Stimulated activated CD8-positive, alpha-beta memory T cell treated with anti-CD3 and anti-CD28 coated beads, Interleukin-7, amount 100 ng/mL, for 1 hour (primary cell): ENCODE measurements at places on chromosomes 3 and 15.

DNA sequence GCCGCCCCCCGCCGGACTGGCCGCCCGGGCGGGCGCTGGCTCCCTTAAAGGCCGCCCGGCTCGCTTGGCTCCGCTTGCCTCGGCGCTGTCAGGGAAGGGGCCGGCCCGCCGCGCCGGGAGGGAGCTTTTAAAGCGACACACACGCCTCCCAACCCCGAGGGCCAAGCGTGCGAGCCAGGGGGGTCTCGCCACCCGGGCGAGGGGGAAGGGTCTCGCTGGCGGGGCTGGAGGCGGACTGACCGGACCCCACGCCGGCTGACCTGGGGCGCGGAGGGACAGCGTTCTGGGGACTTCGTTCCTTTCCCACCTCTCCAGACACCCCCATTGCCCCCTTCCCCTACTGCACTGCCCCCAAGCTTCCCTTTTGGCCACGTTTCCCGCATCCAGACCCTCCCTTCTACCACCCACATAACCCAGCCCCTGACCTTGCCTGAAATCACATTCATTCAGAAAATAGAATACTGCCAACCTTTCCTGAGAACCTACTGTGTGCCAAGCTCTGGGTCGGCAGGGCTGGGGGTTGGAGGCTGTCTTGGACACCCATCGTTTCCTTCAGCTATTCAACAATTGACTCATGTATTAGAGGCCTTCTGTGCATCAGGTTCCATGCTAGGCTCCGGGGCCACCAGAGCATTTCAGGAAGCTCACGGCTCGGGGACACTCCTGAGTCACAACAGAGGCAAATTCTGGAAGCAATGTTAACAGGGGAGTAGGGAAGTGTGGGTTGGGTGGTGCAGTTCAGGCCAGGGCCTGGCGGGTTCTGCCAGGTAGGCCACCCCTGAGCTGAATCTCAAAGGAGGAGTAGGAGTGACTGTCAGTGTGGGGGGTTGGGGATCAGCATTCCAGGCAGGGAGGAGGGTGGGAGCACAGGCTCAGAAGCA lies at the start of gene INSYN1:
TSS of gene INSYN1 (minus strand) at position 102 of the 881 bp plus-strand sequence. CDS start 2,221 bp downstream, outside the sequence.
- DNase-seq, result no peak

- DNase-seq, result no peak
Measured at GRCh38 chr15:71273731-71274447, 158.6 kb downstream of the THSD4 start.

DNA sequence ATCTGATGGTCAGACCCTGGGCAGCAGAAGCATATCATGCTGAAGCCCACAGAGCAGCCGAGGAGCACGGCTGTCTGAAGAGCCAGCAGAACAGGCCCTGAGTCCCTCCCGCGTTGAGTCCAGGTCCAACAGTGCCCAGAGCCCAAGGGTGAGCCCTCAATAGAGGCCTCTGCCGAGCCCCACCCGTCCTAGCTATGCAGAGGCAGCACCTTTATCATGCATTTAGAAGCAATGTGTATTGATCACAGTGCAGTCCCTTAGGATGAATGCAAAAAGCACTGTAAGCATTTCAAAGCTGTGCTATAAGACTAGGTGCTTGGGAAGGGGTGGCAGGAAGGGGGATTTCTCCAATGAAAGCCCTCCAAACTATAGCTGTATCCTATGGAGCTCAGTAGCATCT lies 208.5 kb downstream of the GABRB3 start:
- no peak for DNase-seq

DNA sequence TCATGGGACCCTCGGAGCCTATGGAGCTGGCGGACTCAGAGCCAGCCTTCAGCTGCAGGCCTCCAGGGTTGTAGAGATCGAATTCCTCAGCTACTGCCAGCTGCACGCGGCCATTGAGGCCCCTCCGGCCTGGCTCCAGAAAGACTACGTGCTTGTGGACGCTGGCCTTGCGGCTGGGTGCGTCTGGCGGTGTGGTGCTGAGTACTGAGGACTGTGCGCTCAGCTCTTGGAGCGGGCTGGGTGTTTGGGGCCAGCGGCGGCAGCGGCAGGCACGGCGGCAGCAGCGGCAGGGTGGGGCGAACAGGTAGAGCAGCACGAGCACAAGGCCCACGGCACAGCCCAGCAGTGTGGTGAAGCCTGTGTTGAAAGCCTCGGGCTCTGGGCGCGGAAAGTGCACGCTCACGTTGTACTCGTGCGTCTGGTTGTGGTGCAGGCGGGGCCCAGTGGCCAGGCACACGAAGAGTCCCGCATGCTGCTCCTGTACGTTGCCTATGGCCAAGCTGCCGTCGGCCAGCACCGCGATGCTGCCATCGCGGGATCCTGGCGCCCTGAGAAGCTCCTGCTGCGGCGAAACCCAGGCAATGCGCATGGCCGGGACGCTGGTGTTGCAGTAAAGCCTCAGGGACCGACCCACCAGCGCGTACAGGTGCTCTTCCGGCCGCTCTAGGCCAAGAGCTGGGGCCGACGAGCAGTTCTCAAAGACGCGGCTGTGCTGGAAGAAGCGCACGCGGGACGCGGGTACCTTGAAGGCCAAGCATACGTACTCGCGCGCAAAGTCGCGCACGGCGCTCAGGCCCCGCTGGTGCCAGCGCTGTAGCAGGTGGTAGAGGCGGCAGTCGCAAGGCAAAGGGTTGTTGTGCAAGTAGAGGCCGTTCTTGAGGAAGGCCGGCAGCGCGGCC lies 1.3 kb downstream of the AMIGO3 start:
- no peak for DNase-seq

DNA sequence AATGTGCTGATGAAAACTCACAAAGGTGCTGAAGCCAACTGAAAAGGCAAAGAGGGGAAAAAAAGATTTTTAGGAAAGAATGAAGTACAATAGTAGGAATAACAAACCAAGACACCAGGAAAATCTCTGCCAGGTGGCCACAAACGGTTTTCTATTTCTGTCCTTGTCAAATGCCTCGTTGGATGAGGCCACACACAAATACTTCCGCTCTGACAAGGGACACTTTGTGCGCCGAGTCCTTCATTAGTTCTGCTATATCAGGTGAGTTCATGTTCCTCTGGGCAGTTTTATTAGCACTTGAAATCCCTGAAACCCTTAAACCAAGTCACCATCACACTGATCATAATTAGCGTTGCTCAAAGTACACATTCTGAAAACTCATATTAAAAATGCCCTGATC lies 373.1 kb downstream of the VPS13C start:
- no peak for DNase-seq

- DNase-seq, result no peak
Measured at GRCh38 chr15:41975669-41976068, 3.3 kb upstream of the EHD4 start.

- no peak for DNase-seq
Measured at GRCh38 chr3:112456147-112456546, 43.1 kb downstream of the BTLA start.

GRCh38 chr3:160127308-160127707 lies 97.9 kb upstream of the C3orf80 start:
- DNase-seq, result no peak

DNA sequence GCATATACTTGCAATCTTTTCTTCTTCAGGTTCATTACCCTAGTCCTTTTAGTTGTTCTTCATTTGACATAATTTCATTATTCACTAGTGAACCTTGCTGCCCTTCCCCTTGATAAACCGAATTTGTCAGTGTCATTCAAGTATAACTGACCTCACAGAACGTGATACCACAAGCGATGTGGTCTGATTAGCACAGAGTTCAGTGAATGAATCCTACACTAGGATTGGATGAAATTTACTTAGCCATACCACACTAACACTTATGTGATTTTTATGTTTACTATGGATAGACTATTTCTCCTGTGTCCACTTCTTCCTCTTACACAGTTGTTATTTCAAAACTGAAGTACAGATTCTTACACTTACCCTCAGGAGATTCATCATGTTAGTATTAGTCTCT lies 27.2 kb downstream of the CD86 start:
- DNase-seq, result no peak

DNA sequence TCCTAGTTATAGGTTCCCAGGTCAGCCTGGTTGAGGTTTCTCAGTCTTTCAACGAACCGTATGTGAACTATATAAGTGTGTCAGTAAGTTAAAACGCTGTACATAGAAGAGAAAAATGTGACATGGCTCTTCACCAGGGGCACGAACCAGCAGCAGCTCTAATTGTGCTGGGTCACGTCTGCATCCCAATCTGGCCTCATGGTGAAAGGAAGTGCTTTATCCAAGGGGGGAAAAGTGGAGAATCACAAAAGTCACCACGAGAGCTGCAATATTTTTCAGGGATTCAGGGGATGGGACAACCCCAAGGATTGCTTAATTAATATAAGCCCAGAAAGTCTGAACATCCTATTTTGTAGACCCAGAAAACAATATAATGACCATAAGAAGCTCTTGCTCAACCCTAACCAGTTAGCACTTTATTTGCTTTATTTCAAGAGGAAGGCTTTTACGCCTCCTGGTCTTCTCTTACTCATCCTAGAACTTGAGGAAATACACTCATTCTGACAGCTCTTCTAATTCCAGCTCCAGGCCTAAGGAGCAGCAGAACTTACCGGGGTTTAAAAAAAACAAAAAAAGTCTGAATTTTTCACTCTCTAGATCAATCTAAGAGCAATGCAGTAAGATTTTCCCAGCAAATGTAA lies 16.5 kb downstream of the ANXA2 start:
- DNase-seq, result no peak

- DNase-seq, result no peak
Measured at GRCh38 chr3:127296166-127296565, 8.3 kb upstream of the PRR20G start.

- no peak for DNase-seq
Measured at GRCh38 chr3:129318921-129319320, 40.3 kb downstream of the HMCES start.

DNA sequence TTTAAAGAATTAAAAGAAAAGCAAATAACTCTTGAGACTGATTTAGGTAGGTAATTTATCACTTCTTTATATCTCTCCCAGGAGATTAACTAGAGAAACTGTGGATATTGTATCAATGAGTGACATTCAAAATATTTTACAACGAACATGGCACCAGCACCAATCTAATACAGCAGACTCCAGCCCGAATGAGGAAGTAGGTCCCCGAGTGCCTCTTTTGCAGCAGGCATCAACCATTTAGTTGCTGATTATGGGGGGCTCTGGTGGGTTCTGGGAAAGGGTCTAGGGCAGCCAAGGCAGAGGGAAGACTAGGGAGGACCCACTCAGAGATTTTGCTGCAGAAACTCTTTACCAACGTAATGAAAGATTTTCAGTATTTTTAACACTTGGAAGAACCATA lies 31.7 kb upstream of the TTC14 start:
- DNase-seq, result no peak

GRCh38 chr15:90869601-90870353 lies 1.4 kb downstream of the FURIN start:
- DNase-seq, result no peak

- no peak for DNase-seq
Measured at GRCh38 chr15:40163657-40164416, 3.0 kb downstream of the BUB1B start.

DNA sequence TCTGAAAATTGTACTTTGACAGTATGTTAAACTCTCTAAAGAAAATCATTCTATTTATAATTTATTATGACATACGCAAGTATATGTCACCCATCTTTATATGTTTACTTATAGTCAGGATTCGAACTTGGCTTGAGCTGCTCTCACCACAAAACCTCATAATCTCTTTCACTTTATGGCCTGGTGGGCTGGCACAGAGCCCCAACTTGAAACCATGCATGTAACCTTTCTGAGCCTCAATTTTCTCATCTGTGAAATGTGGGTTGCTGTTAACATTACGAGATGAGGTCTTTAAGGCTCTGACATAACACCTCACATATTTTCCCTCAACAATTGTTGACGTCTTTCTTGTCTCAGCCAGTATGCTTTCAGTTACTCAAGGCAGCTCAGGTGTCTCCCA lies 69.4 kb upstream of the PFN2 start:
- DNase-seq, result no peak

- DNase-seq, result no peak
Measured at GRCh38 chr15:60758961-60759729, 280.2 kb upstream of the ICE2 start.

DNA sequence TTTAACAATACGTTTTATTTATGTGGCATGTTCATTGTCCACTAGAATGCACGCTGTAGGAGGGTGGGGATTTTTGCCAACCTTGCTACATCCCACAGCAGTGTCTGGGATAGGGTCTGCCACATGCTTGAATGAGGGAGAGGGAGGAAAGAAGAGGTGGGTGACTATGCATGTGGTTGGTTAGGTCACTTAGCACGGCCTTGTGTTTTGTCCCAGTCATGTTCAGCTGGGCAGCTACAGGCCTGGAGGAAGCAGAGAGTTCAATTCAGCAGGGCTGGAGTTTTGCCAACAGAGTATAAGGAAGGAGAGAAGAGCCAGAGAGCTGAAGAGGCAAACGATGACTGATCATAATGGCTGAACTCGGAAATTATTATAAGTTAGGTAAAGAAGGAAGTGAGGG lies 268.4 kb upstream of the NSMCE3 start:
- no peak for DNase-seq

DNA sequence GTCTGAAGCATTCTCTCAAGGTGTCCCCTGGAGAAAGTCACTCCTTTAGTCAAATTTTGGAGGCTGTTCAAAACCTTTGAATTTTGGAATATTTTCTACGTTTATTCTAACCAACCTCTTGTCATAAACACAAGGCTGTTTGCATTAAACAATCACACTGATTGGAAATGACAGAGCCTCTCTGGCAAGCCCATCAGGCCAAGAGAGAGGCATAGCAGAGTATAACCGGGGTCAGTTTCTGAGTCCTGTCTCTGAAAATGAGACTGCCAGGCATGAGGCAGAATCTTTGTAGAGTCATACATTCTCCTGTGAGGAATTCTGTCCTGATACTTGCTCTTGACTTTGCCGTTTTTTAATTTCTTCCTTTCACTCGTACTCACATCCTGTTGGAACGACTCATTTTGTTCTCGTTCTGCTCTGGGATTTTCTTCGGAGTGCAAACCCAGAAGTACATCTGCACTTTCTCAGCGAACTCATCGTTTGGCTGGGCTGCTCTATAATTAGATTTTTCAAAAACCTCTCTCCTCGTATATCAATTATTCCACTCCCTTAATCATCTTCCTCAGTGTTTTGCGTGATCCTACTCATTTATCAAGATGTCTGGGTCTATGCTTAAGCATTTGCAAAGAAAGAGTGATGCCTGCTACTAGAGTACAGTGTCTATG lies 114.2 kb downstream of the AGBL1 start:
- DNase-seq, result no peak

GRCh38 chr3:126316501-126316939 lies 40.7 kb downstream of the KLF15 start:
- no peak for DNase-seq
